ENCODE measurements at places on chromosomes 5 and 9.

GRCh38 chr5:100676817-100677631 is 141.8 kb downstream of the FAM174A start:
- no peak for DNase-seq

- no peak for DNase-seq
Measured at GRCh38 chr9:109232449-109233237, 65.6 kb upstream of the FRRS1L start.

DNA sequence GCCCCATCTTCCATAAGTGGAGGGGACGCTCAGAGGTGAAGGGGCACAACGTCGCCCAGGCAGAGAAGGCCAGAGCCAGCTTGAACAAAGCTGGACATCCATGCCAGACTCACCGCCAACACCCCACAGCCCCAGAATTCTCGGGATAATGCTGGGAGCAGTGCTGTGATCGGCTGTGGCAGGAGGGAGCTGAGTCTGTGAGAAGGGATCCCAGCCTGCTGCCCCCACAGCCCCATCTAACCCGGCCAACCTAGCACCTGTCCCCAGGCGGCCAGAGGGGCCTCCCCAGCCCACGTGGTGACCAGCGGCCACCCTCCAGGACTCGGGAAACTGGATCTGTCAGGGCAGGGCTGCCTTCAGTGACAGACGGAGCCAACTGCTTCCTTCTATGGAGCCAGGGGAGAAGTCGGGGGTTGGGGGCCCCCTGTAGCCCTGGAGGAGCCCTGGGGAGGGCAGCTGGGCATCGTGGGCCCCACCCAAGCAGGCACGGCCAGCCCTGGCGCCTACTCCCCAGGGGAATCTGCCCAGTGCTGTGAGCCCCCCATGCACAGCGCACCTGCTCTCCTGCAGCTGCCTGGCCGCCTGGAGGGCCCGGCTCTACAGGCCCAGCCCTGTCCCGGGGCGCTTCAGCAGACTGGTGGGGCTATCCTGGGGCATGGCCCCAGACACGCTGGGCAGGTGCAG is 6.0 kb downstream of the BRD3 start:
- DNase-seq: no peak

DNA sequence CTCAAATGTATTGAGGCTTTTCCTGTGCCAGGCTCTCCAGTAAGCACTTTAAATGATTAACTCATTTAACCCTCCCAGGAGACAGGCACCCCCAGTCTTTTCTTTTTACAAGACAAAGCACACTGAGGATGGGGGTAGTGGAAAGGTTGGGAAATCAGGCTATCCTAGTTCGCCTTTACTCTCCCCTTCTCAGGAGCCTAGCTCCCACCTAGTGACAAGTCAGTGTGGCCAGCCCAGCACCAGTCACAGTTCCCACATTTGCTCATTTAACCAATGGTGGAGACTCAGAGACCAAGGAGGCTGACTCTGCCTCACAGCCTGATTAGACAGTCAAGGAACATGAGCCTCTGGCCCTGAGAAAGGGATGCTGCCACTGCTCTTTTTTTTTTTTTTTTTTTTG is 3.5 kb downstream of the ALDH7A1 start:
- DNase-seq: no peak

GRCh38 chr9:68669218-68669617 is 35.8 kb upstream of the PIP5K1B start:
- no peak for DNase-seq

DNA sequence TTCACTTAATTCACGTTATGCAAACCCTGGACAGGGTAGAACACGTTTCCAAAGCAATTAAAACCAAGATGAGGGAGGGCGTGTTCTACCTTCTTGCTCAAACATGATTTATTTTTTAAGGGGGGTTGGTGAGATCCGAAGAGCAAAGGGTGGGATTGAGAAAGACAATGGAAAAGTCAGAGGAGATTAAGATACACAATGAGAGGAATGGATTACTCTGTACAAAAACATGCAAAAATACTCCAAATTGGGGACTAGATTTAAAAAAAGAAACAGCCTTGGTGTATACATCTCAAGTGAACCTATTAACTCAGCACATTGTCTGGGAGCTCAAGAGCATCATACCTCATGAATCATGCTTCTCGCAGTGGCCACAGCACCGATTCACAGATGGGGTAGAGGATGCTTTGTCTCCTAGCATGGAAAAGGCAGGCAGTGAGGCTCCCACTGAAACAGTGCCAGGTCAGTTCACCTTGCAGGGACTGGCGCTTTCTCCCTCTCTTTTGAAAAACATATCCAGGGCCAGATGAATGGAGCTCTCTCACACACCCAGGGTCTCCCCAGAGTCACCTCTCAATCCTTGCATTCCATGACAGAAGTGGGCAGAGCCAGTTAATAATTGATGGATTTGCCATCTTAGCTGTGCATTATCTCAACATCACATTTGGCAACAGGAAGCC is 459.7 kb downstream of the BNC2 start:
- no peak for DNase-seq

Measured in NCI-H510A (cell line).